Stomach (tissue), 19 donors: ENCODE measurements at places on chromosomes 2 and 18. TPM values are rescaled to one million over a fixed set of nuclear protein-coding genes. Genes with fewer than 3 reads are reported as not detected.

The CCDC148 gene
- not detected for total RNA-seq

DNA sequence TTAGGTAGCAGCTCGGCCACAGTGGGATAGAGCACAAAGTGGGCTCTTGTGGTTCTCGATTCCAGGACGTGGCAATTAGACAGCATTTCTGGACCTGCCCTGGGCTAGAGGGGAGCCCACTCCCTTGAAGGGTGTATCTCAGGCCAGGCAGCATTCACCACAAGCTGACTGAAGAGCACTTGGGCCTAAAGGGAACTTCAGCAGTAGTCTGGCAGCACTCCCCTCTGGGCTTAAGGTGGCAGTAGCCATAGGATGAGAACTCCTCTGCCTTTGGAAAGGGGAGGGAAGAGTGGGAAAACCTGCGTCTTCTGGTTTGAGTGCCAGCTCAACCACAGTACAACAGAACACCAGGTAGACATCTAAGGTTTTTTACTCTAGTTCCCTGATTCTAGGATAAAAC lies 28.1 kb upstream of the EML6 start:
- DNase-seq: no peak

The SMARCAL1 gene
- total RNA-seq: 13.0 TPM

DNA sequence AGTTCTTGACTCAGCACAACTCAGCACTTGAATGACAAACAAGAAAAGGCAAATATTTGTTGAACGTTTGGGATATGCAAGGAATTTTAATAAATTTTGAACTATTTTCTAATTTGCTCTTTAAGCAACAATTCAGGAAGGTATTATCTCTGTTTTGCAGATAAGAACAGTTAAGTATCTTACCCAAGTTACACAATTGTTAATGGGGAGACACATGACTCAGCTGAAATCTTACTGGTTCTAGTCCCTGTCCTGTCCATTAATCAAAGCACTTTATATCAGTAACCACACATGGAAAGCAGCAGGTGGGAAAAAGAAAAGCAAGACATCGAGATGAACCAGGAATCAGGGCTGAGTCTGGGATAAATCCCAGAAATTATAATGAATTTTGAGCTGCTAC lies 493.9 kb upstream of the PIK3C3 start:
- DNase-seq: no peak

DNA sequence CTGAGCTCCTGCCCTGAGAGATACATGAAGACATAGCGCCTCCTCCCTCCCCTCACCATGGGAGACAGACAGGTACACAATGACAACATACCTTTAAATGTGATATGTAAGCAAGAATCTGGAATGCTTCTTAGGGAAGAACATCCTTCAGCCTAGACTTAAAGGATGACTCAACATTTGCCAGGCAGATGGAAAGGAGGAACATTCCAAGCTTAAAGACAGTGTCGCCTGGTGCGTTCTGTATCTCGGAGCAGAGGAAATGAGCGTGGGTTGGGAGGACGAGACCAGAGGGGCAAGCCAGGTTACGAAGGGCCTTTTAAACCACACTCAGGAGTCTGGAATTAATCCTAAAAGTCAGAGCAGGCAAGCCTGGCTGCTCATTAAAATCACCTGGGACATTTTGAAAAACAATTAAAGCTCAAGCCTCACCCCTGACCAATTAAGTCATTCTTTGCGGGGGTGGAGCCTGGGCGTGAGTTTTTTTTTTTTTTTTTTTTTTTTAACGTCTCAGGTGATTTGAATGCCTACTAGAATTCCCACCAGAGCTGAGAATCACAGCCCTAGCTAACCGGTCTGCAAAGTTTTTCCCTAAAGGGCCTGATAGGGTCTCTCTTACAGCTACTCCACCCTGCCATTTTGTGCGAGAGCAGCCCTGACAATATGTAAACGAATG lies 131.2 kb upstream of the SEC11C start:
- no peak for DNase-seq
